ENCODE measurements at places on chromosomes 4 and X.
A peak's percentile ranks its signal among the peaks of the same experiment; 100 is the strongest.

DNA sequence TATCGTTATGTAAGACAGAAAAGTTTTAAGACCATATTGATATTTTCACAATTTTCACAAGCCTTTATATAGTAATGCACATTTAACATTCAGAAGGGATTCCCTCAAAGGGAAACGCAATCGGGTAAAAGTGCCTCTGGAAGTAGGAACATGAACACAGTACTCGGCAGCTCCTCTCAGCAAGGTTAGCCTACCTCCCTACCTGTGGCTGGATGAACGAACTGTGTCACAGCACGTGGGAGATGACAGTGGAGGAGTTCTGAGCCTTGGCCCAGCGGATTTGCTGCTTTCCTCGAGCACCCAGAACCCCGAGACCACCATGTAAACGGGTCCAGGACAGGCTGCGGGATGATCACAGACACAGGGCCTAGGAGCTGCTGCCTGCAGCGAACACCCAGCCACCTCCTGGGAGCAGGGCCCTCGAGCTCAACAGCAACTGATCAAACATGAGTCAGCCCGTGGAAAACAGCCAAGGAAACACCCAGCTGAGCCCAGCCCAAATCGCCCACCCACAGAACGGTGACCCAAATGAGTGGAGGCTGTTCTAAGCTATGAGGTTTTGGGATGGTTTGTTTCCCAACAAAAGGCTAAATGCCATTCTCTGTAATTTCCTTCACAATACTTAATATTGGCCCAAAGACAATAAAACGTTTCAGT, 30.4 kb downstream of the FAT1 start:
- DNase-seq: no peak

DNA sequence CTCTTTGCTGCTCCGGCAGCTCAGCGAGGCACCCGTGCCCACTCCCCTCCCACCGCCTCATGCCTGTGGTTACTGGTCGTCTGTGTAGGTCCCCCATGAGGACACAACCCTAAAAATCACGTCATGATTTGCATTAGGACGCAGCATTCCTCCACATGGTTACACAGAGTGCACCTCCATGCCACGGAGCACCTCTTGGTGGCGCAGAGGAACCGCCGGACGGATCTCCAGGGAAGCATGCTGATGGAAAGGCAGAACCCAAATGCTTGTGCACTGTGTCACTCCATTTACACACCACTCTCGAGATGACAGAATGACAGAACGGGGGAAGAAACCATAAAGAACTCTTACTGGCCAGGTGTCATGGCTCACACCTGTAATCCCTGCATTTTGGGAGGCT, 22.4 kb downstream of the FAM53A start:
- DNase-seq: no peak

DNA sequence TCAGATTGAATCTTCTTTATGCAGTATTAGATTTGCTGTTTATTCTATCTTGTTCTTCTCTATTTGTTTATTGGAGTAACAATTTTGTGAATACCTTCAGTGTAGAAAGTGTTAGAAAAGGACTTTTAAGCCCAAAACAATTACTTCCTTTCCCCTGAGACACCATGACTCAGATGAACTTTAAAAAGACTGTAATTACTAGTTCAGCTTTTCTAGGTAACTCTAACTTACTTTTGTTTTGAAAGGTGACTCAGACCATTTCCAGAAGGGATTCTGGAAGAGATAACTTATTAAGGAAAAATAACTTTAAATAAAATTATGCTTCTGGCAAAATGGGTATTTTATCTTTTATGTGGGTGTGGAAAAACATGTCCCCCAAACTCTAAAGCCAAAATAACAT, 561.5 kb upstream of the PCDH10 start:
- no peak for DNase-seq

DNA sequence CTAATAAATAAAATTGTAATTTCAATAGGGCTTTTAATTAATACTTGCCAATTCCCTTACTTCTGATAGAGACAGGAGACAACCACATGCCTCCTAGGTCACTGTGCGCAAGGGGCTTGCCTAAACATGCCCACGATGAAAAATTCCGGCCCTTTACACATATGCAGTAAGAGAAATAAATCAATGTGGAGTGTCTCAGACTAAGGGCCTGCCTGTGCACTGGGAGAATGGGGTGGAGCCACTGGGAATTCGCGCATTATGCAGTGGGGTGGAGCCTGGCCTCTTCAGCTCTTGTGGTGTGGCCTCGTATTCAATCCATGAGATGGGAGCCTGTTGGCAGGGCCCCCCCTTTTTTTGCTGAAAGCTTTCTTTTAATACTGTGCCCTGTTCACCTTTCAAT, 484.5 kb downstream of the PDGFC start:
- no peak for DNase-seq

GRCh38 chr4:150038335-150039076, 39.7 kb upstream of the DCLK2 start:
- DNase-seq: peak; percentile 77

Data from B cell (primary cell).